ACHN (cell line): ENCODE measurements at places on chromosomes 2 and 18.

DNA sequence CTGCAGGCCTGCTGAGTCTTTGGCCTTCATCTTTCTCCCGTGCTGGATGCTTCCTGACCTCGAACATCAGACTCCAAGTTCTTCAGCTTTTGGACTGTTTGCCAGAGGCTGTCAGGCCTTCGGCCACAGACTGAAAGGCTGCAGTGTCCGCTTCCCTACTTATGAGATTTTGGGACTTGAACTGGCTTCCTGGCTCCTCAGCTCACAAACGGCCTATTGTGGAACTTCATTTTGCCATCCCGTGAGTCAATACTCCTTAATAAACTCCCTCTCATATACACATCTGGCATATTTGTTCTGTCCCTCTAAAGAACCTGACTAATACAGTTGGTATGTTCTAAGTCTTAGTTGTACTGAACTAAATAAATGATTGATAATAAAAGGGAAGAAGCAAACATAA, 702.8 kb upstream of the LINC00305 start:
- no peak for DNase-seq

- no peak for DNase-seq
Measured at GRCh38 chr2:173599821-173600359, 245.2 kb downstream of the CDCA7 start.

DNA sequence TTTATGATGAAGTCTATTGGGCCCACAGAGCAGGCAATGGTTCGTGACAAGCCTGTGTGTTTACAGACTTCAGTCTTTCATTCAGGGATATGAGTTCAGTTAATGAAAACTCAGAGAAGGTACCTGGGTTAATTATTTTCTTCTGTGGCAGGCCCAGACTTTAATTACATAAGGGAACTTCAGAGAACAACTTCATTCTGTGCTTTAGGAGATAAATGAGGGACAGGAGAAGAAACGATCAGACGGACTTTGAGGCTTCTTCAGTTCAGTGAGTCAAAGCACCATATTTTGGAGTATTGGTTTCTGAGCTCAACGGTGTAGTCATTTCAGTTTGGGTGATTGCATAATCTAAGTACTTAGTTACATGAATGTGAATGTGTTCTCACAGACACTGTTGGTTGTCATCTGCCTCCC, 203.0 kb upstream of the KCNJ3 start:
- no peak for DNase-seq

- no peak for DNase-seq
Measured at GRCh38 chr2:105797298-105797819, 52.6 kb downstream of the NCK2 start.

DNA sequence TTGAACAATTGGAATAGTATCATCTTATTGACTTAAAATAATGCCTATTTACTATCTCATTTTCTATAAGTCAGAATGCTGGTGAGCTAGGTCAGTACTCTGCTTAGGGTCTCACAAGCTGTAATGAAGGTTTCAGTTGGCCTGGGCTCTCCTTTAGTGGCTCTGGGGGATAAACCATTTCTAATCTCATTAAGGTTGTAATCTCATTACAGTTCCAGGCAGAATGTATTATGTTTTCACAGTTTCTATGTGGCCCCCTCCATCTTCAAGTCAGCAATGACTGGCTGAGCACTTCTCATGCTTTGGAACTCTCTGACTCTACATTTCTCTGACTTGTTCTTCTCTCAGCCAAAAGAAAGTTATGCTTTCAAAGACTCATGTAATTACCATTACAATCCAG, 163.1 kb downstream of the CCDC178 start:
- no peak for DNase-seq

GRCh38 chr18:7855028-7855427, 287.9 kb downstream of the PTPRM start:
- no peak for DNase-seq

DNA sequence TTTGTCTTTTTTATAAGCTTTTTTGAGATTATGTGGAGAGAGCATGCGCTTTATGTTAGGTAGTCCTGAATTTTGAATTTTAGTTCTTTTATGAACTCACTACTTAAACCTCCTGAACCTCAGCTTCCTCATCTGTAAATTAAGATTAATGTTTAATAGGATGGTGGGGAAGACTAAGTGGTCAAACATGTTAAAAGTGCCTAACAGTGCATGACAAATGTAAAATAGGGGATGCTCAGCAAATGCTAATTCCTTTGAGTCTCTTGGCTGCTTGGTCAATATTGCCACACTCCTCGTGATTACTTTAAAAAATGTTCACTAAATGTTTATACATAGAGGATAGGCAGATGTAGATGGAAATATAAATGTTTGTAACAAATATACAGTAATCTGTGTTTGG, 6.8 kb downstream of the BIRC6 start:
- DNase-seq = peak; percentile 62

- DNase-seq = no peak
Measured at GRCh38 chr2:140210963-140211362, 1430.8 kb upstream of the NXPH2 start.

- DNase-seq = peak; percentile 71
Measured at GRCh38 chr2:237122214-237122666, 36.6 kb downstream of the COPS8 start.

- no peak for DNase-seq
Measured at GRCh38 chr2:128305555-128306080, 13.1 kb downstream of the HS6ST1 start.

DNA sequence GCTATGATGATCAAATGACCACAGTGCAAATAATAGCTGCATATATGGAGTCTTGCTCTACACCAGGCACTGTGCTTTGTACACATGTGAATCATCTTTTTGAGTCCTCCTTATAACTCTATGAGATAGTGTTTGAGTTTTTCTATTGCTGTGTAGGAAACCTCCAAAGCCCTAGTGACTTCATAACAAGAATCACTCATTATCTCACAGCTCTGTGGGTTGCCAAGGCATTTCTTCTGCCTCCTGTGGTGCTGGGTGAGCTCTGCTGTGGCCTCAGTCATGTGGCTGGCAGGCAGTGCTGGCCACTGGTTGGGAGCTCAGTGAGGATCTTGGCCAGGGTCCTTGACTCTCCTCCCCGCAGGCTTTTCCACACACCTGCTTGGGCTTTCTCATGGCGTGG, 153.4 kb downstream of the CAPN13 start:
- DNase-seq = no peak

DNA sequence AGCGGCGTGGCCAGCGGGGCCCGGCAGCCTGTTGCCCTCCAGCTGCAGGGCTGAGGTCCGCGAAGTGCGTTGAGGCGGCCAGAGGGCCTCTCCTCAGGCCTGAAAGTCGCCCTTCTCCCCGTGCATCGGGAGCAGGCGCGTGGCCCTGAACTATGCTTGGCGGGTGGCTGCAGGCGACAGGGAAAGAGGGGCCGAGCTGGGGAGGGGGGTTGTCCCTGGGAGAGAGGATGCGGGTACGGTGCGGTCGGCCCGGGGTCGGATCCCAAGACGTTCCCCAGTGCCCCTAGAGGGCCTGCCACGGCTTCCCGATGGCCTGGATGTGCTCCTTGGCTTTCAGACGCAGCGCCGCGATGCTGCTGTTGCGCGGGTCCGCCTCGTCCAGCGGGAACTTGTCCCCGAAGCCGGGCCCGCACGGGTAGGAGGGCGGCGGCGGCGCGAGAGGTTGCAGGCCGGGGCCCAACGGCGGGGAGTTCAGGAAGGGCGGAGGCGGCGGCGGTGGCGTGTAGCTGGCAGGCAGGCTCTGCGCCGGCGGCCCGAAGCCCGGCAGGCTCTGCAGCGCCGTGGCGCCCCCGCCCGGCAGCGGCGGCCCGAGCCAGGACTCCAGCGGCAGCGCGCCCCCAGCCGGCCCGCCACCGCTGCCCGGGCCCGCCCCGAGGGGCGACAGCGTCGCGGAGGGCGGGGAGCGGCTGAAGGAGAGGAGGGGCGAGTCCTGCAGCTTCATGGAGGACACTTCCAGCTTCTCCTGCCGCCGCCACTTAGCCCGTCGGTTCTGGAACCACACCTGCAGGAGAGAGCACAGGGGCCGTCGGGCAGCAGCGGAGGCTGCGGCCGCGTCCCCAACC, 4.3 kb downstream of the RAX start:
- DNase-seq = no peak

GRCh38 chr18:64734063-64734462, 585.2 kb upstream of the LINC00305 start:
- no peak for DNase-seq

- no peak for DNase-seq
Measured at GRCh38 chr2:45919711-45920111, 268.2 kb downstream of the PRKCE start.

GRCh38 chr2:215022418-215022817, 116.0 kb downstream of the ABCA12 start:
- no peak for DNase-seq

DNA sequence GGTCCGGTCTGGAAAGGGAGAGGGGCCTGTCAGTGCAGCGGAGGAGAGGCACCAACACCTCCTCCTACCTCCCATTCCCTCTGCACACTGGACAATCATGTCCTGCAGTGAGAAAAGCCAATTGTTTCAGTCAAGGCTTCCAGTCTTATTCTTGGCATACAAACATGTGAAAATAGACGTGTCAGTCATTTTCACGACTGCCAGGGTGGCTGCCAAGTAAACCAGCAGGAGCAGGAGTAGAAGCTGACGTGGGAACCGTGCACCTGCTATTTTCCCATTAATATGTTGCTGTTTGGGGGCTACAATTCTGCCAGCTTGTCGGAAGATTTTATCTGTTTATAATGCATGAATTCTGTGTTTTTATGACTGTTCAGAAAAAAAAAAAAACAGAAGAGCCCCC, 202.3 kb downstream of the SPP2 start:
- no peak for DNase-seq

GRCh38 chr2:40325116-40325515, 126.8 kb downstream of the SLC8A1 start:
- peak; percentile 63 for DNase-seq

GRCh38 chr2:231245249-231246094, 47.0 kb downstream of the ARMC9 start:
- DNase-seq = no peak

GRCh38 chr2:68828887-68829708, 42.1 kb downstream of the BMP10 start:
- DNase-seq = peak; percentile 86

- peak; percentile 75 for DNase-seq
Measured at GRCh38 chr2:85728883-85729824, 24.6 kb upstream of the ATOH8 start.

- no peak for DNase-seq
Measured at GRCh38 chr18:79737426-79737825, 57.8 kb downstream of the CTDP1 start.

- DNase-seq = no peak
Measured at GRCh38 chr2:141041281-141041680, 1089.5 kb downstream of the LRP1B start.

GRCh38 chr18:63147973-63148372, 171.6 kb downstream of the BCL2 start:
- DNase-seq = no peak

DNA sequence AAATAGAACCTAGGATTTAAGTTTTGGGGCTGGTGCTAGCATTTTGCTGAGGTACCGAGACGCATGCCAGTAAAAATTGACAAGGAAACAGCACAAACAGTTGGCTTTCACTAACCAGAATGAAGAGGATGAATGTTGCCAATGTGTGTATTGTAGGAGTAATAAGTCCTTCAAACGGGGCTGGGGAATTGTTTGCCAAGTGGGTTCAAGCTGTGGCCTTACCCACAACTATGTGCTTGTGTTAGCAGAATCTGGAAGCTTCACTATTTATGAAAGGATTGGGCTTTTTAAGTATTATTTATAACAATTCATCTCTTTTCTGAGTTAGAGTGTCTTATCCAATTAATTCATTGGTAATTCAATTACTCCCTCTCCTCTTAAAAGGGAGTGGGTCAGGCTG, 15.0 kb upstream of the KIF5C start:
- DNase-seq = no peak

DNA sequence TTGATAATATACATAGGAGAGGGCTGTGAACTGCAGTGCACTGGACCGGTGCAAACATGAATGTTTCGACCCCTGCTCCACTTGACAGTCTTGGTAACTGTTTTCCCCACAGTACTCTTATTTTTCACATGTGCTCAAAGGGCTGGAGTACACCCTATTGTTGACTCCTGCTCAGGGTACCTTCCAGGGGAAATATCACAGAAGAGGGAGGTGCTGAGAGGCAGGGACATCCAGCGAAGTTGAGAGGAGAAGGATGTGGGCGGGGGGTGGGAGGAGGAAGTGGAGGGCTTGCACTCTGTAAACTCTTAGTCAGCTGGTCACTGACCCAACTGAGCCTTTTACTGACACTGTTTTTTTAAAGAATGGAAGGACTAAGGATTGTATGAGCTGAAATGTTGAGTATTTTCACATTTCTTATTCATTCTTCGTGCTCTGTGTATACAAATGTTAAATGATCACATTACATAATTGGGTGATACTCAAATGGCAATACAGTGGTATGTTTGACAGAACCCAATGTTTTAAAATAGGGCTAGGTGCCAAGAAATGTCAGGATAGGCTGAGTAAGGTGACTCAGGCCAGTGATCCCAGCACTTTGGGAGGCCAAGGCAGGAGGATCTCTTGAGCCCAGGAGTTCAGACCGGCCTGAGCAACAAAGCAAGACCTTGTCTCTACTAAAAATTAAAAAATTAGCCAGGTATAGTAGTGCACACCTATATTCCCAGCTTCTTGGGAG, 10.0 kb downstream of the INPP4A start:
- DNase-seq = peak; percentile 14

DNA sequence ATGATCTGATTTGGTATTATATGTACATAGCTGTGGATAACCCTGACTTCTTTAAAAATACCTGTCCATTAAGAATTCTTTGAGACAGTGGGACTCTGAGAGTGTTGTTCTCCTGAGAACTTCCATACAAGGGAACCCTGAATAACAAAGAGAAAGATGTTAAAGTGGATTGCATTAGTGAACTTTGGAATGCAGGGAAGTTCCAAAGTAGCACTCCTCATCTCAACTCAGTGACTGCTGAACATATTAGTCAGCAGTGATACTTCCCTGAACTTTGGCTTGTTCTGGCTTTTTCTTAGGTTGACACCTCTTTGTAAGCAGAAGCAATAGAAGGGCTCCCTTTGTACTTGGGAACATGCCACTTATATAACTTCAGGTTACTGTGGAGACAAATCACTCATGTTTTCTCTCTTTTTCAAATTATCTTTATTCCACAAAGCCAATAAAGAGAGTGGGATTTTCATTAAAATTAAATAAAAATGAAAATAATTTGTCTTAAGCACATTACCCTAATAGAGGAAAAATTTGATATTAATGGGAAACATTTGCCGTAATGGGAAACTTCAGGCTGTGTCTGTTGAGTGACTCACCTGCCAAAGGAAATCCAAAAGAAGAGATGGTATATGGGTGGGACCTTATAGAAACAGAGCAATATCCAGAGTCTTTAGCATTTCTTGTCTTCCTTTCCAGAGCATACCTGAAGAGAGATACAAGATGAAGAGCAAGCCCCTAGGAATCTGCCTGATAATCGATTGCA, 33.3 kb downstream of the CFLAR start:
- peak; percentile 96 for DNase-seq

GRCh38 chr2:226581661-226582060, 218.0 kb downstream of the IRS1 start:
- DNase-seq = no peak
